ENCODE measurements at places on chromosomes 1 and 21. TPM values are rescaled to one million over a fixed set of nuclear protein-coding genes. Genes with fewer than 3 reads are reported as not detected.

RNASEL gene
- total RNA-seq: 2.7 TPM

CHIT1 gene
- total RNA-seq: not detected

TSACC gene
- 2.8 TPM for total RNA-seq

MAP1LC3C gene
- total RNA-seq: 0.25 TPM

All from A549 treated with DMSO at 1 μM for 4 hours (cell line).